Stimulated activated CD4-positive, alpha-beta T cell treated with anti-CD3 and anti-CD28 coated beads, TNF-alpha, amount 100 ng/mL, for 1 hour (primary cell): ENCODE measurements at places on chromosomes 2 and 18.

DNA sequence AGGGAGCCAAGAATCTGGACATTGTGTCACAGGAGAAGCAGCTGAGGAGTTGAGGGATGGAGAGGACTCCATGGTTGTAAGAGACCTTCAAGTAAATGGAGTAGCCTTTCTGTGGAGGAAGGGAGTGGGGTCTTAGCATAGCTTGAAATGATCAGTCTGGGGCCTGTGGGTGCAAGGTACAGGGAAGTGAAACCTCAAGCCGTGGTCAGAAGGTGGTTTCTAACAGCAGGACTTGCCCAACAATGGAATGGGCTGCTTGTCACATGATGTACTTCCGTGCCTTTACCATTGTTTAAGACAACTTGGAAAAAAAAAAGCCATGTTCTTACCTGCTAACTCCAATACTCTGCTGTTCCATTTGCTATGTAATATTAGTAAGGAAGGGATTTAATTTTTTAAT, 140.7 kb downstream of the LDLRAD4 start:
- no peak for DNase-seq

GRCh38 chr18:2087877-2088673, 483.2 kb downstream of the METTL4 start:
- no peak for DNase-seq

- no peak for DNase-seq
These were observed 653 bp downstream of the MRPS9 start for GRCh38 chr2:105038383-105039061.

GRCh38 chr2:187581125-187581896, 27.1 kb upstream of the TFPI start:
- no peak for DNase-seq

DNA sequence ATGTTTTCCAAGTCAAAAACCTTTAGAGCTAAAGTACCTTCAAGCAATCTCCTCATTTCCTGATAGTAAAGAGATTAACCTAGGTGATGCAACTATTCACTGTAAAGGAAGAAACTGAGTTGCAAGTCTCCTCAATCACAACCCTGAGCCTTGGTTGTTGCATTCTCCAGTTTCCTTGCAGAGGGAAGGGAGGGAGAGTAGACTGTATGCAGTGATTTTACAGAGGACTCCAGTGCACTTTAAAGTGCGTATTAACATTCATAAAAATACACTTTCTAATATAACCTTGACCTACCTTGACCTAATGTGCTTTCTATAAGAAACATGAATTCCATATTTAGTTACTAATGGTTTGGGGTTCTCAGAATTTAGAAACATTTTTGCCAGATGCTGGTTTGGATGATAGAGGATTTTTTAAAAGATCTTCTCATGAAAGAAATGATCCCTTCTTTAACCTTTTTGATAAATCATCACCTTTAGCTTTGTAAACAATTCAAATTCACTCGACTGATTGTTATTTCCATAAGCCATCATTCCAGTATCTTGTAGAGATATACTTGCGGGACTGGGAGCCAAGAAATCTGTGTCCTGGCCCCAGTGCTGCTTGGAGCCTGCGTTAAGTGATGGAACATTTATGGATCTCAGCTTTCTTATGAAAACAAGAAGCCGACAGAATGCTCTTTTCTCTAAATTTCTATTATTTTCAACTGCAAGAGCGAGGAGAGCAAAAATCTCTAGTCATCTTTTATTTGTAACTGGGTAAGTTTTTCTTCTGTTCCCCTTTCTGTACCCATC, 228.3 kb downstream of the ZNF521 start:
- no peak for DNase-seq

GRCh38 chr2:38599706-38600105, 3.0 kb downstream of the HNRNPLL start:
- DNase-seq: no peak

DNA sequence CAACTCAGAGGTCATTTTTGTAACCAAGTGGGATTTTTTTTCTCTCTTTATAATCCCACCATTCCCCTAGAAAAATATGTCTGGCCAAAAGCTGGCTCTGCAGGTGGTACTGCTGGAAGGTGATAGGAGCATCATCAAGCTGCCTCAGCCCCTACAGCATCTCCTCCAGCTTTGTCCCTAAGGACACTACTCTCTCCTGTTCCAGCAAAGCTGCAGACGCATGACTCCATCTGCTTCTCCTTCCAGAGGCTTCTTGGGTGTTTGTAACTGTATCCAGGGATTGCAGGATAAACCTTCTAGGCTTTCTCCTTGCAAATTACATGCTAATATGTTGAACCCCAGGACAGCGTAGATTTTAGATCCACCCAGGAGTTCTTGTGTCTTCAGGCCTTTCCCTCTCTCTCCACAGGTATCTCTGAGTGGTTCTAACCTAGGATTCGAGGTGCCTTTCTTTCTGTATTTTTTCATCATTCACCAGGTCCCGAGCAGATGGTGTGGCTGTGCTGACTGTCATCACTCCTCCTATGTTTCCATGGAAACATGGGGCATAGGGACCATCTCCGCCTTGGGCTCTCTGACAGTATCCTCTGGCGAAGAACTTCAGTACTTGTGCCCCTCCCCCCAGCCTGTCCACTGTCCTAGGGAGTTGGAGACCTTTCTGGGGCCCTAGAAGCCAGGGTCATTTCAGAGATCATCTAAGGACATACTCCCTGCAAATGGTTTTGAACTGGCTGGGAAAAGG, 34.3 kb downstream of the AFF3 start:
- DNase-seq: no peak

- no peak for DNase-seq
These were observed 264.4 kb downstream of the AFF3 start for GRCh38 chr2:99877963-99878362.

DNA sequence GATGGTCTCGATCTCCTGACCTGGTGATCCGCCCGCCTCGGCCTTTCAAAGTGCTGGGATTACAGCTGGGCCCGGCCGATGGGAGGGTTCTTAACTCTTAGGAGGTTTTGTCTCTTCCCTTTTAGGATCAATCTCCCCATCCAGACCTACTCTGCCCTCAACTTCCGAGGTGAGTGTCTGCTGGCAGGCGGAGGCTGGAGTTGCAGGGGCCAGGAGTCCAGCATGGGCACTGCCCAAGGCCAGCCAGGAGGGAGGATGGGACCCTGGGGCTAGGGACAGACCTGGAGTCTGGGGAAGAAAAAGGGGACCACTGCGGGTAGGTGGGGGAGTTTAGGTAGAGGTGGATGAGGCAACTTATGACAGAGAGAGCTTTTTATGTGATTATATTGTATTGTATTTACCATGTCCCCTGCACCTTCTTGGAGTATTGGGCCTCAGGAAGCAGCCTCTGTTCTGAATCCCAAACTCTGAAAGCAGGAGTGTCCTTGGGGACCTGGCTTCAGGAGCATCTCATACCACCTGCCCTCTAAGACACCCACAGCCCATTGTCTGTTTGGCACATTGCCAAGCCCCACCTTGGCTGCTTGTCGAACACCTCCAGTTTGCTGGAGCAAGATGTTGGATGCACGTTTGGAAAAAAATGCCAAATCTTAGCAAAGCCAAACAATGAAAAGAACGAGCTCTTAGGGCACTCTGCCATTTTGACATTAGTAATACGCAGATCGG, 5.6 kb downstream of the DES start:
- no peak for DNase-seq

- no peak for DNase-seq
These were observed 159.7 kb upstream of the CCDC195 start for GRCh38 chr2:224875841-224876240.

DNA sequence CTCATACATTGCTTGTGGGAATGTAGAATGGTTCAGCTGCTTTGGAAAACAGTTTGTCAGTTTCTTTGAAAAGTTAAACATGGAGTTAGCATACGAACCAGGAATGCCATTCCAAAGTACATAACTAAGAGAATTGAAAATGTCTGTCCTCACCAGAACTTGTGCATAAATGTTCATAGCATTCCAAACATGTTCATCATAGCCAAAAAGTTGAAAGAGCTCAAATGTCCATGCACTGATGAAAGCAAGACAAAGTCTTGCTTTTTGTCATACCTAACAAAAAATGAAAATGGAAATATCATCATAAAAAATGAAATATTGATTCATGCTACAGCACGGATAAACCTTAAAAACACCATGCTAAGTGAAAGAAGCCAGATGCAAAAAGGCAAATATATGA, 408.8 kb upstream of the UBE2E3 start:
- no peak for DNase-seq

GRCh38 chr2:144470334-144470733, 49.6 kb downstream of the ZEB2 start:
- no peak for DNase-seq

GRCh38 chr2:141929331-141930252, 201.2 kb downstream of the LRP1B start:
- DNase-seq: no peak

DNA sequence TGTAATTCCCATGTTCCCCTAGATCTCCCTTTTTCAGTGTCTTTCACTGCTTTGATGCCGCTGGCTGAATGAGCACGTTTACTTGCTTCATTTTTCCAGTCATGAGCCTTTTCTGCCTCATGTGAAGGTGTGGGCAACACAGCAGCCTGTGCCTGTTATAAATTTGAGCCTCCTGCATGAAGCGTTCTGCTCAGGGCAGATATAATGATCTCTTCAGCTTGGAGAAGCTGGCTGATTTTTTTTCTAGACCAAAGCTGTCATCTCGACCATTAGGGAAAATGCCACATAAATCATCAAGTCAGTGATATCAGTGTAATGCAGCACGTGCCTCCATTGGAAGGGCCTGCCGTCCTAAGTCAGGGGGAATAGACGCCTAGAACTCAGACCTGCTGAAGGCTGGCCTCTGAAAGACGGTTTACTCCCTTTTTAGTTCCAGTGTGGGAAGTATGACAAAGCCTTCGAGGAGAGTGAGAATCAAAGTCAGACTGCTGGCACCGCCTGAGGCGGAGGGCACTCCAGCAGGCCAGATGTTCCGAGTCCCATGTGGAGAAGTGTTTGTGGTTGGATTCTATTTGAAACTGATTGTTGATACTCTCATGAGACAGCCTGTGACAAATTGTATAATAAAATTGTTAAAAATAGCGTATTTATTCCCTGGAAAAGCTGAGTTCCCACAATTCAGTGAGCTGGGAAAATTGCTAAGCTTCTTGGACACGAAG, 196.5 kb downstream of the MYO1B start:
- no peak for DNase-seq
